B cell (primary cell): ENCODE measurements at places on chromosomes 11 and 22. TPM values are rescaled to one million over a fixed set of nuclear protein-coding genes. Genes with fewer than 3 reads are reported as not detected.

The VWA5A gene
- 4.9 and 6.2 TPM in 2 replicates for total RNA-seq

The STIP1 gene
- 78.7 and 87.8 TPM in 2 replicates for total RNA-seq

The KCNJ11 gene
- total RNA-seq, result 2.0 and 2.1 TPM in 2 replicates

DNA sequence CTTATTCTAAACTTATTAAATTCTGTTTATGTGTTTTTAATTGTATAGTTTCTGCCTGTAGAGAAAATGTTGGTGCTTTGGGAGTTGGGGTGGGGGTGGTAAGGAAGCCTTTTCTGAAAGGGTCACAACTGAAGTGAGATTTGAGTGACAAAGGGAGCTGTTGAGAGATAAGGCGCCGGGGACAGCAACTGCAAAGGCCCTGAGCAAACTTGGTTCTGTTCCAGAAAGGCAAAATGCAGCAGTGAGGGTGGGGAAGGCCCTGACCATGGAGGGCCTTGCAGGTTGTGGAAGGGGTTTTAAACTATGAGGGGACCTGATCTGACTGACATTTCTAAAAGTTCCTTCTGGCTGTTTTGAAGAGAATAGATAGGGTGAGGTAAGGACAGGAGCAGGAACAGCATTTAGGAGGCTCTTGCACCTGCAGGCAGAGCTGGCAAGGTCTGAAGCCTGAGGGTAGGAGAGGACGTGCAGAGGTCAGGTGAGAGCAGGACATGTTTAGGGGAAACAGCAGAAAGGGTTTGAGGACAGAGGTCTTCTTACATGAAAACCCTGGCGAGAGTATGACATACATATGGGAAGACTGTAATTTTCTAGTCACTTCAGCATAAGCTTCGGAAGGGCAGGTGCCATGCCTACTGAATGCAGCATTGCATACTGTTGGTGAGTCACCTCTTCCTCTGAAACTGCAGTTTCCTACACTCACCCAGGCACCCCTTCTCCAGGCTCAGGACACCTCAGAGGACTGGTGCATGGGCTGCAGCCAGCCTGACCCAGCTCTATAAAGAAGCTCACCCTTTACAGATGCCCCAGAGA, 190.7 kb downstream of the SNX19 start:
- no peak overlapping the region for H3K27ac ChIP-seq
- H3K4me1 ChIP-seq, result no peaks in the 10 kb centered on the region
- DNase-seq, result no peak
- no peaks in the 10 kb centered on the region for H3K36me3 ChIP-seq
- no peak overlapping the region for H3K4me3 ChIP-seq
- H3K27me3 ChIP-seq, result no peaks in the 10 kb centered on the region

- DNase-seq, result no peak
- H3K27me3 ChIP-seq, result no peaks in the 10 kb centered on the region
- no peaks in the 10 kb centered on the region for H3K4me1 ChIP-seq
- no peak overlapping the region for H3K4me3 ChIP-seq
Measured at GRCh38 chr11:13236626-13237025, 41.0 kb upstream of the BMAL1 start.

The TALDO1 gene
- 105 and 116 TPM in 2 replicates for total RNA-seq

- no peaks in the 10 kb centered on the region for H3K36me3 ChIP-seq
- no peak overlapping the region for H3K4me3 ChIP-seq
- H3K4me1 ChIP-seq, result no peaks in the 10 kb centered on the region
- H3K27ac ChIP-seq, result no peak overlapping the region
Measured at GRCh38 chr11:132456751-132457328, 1075.5 kb downstream of the OPCML start.

- no peaks in the 10 kb centered on the region for H3K36me3 ChIP-seq
- H3K4me3 ChIP-seq, result no peak overlapping the region
- H3K27me3 ChIP-seq, result no peaks in the 10 kb centered on the region
- no peak for DNase-seq
- H3K27ac ChIP-seq, result no peak overlapping the region
Measured at GRCh38 chr11:84117394-84117793, 831.2 kb upstream of the CCDC90B start.

- no peak overlapping the region for H3K27ac ChIP-seq
- H3K27me3 ChIP-seq, result no peaks in the 10 kb centered on the region
- no peak overlapping the region for H3K4me3 ChIP-seq
- no peak for DNase-seq
- H3K36me3 ChIP-seq, result no peaks in the 10 kb centered on the region
Measured at GRCh38 chr11:2870460-2870859, 15.1 kb downstream of the CDKN1C start.

GRCh38 chr11:65919573-65920371, 546 bp downstream of the DRAP1 start:
- peaks cover 20% of the 10 kb centered on the region for H3K36me3 ChIP-seq
- H3K4me1 ChIP-seq, result peaks cover 47% of the 10 kb centered on the region
- DNase-seq, result no peak
- H3K27me3 ChIP-seq, result no peaks in the 10 kb centered on the region
- peak overlapping the region; percentile 52 for H3K27ac ChIP-seq
- peak overlapping the region; percentile 74 for H3K4me3 ChIP-seq

The IRAG1 gene
- total RNA-seq, result 0.32 and 0.58 TPM in 2 replicates

DNA sequence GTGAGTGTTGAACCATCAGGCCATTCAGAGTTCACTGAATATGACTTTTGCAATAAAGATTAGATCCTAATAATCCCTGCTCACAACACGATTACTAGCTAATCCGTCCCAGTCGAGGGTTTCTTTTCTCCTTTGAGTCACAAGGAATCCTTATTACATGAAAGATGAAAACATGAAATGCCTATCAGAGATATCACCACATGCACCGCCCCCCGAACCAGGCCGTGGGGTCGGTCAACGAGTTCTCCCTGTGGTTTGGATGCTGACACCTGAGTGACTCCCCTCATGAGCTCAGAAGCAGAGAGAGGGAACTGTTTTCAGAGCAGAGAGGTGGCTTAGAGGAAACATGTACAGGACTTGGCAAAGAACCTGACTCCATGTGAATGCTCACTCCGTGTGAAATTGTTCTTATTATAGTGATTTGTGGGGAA, 263.3 kb downstream of the ETS1 start:
- no peak overlapping the region for H3K4me3 ChIP-seq
- H3K27me3 ChIP-seq, result no peaks in the 10 kb centered on the region
- no peaks in the 10 kb centered on the region for H3K36me3 ChIP-seq
- H3K4me1 ChIP-seq, result peaks cover 30% of the 10 kb centered on the region
- DNase-seq, result no peak
- peak overlapping the region; percentile 8 for H3K27ac ChIP-seq

The BTBD18 gene
- not detected in 2 replicates for total RNA-seq

DNA sequence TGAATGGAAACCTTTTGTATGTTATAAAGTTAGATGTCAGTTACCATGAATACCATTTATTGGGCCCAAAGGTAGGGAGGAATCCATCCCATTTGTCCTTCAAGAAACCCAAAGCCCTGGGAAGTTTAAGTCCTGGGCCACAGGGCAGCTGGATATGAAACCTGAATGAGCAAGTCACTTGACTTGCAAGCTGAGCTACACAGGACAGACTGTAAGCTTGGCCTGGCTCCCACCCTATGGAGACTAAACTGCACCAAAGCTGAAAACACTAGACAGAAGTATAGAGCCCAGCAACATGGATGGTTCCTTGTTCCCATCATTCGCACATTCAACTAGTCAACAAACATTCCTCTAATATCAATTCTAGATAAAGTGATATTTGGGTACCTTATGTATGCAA, 71.3 kb downstream of the KCNC1 start:
- H3K27me3 ChIP-seq, result no peaks in the 10 kb centered on the region
- no peaks in the 10 kb centered on the region for H3K36me3 ChIP-seq
- H3K4me1 ChIP-seq, result no peaks in the 10 kb centered on the region
- no peak overlapping the region for H3K4me3 ChIP-seq
- no peak for DNase-seq

- peak; percentile 34 for DNase-seq
- H3K36me3 ChIP-seq, result peaks cover 7% of the 10 kb centered on the region
- H3K4me3 ChIP-seq, result no peak overlapping the region
- peak overlapping the region; percentile 33 for H3K27ac ChIP-seq
- peaks cover 7% of the 10 kb centered on the region for H3K4me1 ChIP-seq
- H3K27me3 ChIP-seq, result no peaks in the 10 kb centered on the region
Measured at GRCh38 chr22:40519284-40519947, 117.1 kb downstream of the MRTFA start.

- no peak overlapping the region for H3K27ac ChIP-seq
- no peaks in the 10 kb centered on the region for H3K27me3 ChIP-seq
- no peaks in the 10 kb centered on the region for H3K36me3 ChIP-seq
- H3K4me3 ChIP-seq, result no peak overlapping the region
Measured at GRCh38 chr11:57781529-57781943, 19.9 kb downstream of the CTNND1 start.

DNA sequence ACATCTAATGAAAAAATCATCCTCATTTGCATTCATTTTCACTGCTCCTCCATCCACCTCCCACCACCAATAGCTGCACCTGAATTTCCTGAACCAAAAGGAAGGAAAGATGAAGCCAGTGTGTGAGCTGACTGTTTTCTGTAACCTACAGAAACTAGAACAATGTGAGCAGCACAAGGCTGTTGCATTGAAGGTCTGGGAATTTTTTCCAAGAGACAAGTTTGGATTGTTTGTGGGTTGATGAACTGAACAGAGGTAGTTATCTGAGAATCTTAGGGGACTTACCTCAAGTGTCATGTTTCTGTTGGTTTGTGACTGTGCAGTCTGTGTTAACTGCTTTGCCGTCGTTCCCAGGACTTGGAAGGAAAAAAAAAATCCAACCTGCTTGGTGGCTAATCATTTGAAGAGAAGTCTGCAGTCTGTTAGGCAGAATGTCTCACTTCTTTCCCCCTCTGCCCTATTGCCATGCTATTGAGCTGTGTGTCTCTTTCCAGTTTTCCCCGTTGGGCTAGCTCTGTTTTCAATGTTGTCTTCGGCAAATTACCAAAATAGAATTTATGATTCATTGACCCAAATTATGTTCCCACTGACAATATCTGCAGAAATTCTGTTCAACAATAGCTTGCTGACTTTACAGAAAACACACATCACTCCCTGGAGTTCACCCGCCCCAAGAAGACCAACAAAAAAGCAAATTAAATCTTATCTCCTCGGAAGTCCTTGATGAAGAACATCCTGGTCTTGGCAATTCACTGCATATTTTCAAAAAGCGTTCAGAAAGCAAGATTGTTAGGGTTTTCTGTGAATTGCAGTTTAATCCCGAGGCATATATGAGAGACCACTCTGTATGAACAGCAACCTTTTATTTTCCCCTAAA, 76.0 kb downstream of the SC5D start:
- no peak for DNase-seq
- no peak overlapping the region for H3K4me3 ChIP-seq
- no peaks in the 10 kb centered on the region for H3K36me3 ChIP-seq
- no peak overlapping the region for H3K27ac ChIP-seq
- peaks cover 34% of the 10 kb centered on the region for H3K4me1 ChIP-seq

The OR5F1 gene
- total RNA-seq, result not detected in 2 replicates

The PRAME gene
- total RNA-seq, result 0.15 TPM in 1 of 2 replicates, not detected in the other

- no peaks in the 10 kb centered on the region for H3K4me1 ChIP-seq
- H3K27ac ChIP-seq, result no peak overlapping the region
- DNase-seq, result no peak
- H3K36me3 ChIP-seq, result no peaks in the 10 kb centered on the region
Measured at GRCh38 chr11:112523951-112524350, 263.3 kb upstream of the PLET1 start.

DNA sequence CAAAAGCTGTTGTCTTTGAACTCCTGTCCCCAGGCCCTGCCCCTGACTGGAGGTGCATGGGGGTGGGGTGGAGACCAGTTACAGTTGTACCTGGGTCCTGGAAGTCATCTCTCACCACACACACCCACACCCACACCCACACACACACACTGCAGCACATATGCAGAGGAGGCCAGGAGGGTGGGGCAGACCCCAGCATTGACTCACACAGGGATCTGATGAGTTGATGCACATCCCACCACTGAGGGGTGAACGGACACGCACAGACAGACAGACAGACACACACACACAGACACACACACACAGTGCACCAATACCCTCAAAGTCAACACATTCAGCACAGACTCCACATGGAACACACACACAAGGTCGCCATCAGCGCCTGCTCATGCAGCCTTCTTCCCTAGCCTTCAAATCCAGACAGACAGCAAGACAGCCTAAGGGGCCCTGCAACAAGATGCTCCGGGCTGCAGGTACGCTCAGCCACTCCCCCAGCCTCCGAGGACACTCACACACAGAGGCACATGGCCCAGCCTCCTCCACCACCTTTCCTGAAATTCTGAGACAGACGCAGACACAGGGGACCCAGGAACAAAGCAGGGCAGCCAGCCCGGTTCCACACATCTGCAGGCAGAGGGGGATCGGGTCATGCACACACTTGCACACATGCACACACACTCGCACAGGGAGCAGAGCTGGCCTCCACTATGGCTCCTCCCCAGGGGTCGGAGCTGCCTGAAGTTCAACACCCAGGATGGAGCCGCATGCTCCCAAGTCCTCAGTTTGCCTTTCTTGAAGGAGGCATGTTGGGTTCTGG, 26.5 kb downstream of the SYT7 start:
- no peak for DNase-seq
- H3K27ac ChIP-seq, result no peak overlapping the region
- H3K36me3 ChIP-seq, result no peaks in the 10 kb centered on the region
- H3K4me1 ChIP-seq, result no peaks in the 10 kb centered on the region
- no peak overlapping the region for H3K4me3 ChIP-seq
- H3K27me3 ChIP-seq, result peaks cover 13% of the 10 kb centered on the region

DNA sequence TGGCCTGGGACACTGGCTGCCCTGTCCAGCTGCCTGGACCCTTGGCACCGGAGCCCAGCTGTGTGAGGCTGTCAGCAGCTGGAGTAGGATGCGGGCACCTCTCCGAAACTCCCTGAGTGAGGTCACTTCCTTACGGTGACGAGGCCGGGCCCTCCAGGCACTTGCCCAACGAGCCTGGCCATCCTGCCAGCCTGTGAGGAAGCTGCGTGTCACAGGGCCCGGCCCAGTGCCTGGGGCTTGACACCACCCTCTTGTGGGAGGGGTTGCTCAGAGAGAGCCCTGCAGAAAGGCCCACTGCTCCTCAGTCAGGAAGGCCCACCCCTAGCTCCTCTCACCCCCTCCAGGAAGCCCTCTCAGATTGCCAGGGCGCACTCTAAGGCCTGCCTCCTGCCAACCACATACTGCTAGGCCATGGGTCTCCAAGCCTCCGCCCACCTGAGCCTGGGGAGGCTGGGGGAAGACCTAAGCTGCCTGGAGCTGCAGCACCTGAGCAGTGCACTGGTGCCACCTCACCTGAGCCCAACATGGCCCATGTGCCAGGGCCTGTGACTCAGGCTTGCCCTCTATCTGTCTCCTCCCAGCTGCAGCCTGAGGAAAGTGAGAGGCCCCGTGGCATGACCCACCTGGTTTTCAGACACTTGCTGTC, 4.3 kb upstream of the PHLDA2 start:
- peaks cover 20% of the 10 kb centered on the region for H3K4me1 ChIP-seq
- H3K27me3 ChIP-seq, result peaks cover 4% of the 10 kb centered on the region
- no peak overlapping the region for H3K4me3 ChIP-seq
- peak; percentile 42 for DNase-seq
- H3K36me3 ChIP-seq, result no peaks in the 10 kb centered on the region

- no peak overlapping the region for H3K27ac ChIP-seq
- no peak overlapping the region for H3K4me3 ChIP-seq
- H3K27me3 ChIP-seq, result no peaks in the 10 kb centered on the region
- H3K36me3 ChIP-seq, result no peaks in the 10 kb centered on the region
Measured at GRCh38 chr11:106988151-106989077, 29.9 kb downstream of the GUCY1A2 start.

DNA sequence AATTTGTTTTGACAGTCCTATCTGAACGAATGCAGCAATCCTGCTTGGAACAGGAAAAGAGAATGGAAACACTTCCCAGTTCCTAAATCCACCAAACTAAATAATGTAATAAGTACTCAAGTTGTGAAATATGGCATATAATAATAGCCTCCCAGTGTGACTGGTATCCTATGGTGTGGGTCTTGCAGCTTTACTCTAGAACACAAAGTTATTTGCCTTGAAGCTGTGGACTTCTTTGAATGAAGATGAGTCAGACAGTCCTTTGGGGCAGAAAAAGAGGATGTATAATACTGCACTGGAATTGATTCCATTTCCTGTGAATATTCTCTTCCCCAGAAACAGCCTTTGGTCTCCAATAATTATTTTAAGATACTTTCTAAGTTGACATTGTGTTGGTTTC, 887.0 kb downstream of the KCNA4 start:
- no peak overlapping the region for H3K4me3 ChIP-seq
- no peaks in the 10 kb centered on the region for H3K27me3 ChIP-seq
- no peaks in the 10 kb centered on the region for H3K4me1 ChIP-seq
- no peaks in the 10 kb centered on the region for H3K36me3 ChIP-seq
